NCI-H524 treated with DMSO at 0.1 percent for 48 hours (cell line): ENCODE measurements at places on chromosomes 12 and 14.

GRCh38 chr12:5008661-5009060 lies 35.0 kb upstream of the KCNA5 start:
- DNase-seq = no peak

DNA sequence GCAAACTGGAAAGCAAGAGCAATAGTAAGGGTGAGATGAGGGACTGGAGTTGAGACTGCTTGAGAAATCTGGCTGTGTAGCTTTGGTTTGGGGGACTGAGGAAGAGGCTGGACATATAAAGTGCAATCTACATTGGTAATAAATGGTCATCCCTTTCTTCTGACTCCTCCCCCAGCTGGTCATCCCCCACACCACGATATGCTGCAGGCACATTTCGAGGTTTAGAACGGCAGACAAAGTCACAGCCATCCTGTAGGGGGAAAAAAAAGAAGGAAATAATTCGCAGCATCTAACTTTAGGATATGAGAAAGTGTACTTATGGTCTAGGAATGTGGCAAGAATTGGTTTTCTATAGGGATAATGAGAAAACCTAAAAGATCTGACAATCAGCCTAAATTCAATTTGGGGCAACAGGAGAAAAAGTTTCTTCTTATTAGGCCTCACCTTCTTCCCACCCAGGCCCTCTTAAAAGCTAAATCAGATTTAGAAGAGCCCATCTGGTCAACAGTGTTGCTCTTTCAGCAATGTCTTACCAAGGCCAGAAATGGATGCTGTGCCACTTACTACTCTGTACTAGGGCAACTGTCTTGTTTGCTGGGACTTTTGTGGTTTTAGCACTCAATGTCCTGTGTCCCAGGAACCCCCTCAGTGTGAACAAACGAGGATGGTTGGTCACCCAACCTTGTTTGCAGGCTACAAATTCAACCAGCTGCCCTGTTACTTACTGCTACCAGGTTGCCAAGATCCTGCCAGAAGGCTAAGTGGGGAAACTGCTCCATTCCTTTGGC lies 7.6 kb downstream of the M6PR start:
- DNase-seq = no peak

DNA sequence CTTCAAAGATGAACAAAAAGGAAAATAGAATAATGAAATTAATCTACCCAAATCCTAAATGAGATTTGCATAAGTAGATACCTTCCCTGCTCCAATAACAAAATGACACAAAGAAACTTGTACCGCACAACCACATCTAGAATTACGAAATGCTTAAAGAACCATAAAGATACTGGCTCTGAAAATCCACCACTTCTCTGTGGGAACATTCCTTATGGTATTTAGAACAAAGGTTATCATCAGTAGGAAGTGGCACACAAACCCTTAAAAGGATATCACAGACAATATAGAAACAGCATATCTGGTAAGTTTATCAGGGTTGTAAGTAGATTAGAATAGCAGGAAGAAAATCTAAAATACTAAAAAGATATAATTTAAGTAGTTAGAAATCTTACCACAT lies 11.6 kb downstream of the IAPP start:
- DNase-seq = no peak

DNA sequence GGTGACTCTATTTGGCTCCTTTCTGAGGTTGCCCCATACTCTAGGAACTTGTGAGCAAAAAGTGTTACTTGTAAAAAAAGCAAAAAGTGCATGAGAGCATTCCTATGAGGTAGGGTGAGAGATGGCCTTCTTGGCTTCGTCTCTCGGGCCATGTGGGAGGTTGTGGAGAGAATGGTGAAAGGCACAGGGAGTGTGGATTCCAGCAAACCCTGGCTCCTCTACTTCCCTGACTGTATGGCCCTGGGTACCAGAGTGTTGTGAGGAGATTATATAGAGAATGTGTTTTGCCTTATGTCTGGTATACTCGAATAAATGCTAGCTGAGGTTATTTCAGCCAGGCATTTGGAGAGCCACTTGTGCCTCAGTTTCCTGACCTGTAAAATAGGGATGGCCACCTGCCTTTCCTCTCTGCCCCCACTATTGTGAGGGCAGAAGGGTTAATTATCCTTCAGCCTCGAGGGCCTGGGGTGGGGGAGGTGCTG lies 11.0 kb downstream of the PLEKHG3 start:
- DNase-seq = no peak

DNA sequence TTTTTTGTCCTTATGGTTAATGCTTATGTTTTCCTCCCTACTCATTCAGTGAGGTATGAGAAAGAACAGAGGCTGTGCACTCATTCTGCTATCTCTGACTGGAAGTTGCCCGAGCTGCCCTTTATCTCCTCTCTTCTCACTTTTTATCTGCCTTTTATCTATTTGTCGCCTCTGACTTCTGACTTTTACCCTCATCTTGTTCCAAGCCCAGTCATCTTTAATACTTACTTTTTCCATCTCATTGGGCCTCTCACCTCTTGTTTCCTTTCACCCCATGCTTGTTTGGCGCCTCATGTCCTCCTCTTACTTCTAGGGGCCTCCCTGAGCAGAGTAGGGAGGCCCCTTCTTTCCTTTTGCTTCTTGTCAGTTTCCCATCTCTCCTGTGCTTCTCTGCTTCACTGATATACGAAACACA lies 50.7 kb downstream of the DIP2B start:
- no peak for DNase-seq

- DNase-seq = no peak
Observed at GRCh38 chr12:5177096-5177495, 133.4 kb downstream of the KCNA5 start.

- DNase-seq = no peak
Observed at GRCh38 chr12:51621156-51621922, 30.3 kb downstream of the SCN8A start.

GRCh38 chr14:76617440-76617839 lies 143.8 kb upstream of the VASH1 start:
- no peak for DNase-seq

- DNase-seq = no peak
Observed at GRCh38 chr14:49972823-49973222, 79.9 kb downstream of the ARF6 start.

DNA sequence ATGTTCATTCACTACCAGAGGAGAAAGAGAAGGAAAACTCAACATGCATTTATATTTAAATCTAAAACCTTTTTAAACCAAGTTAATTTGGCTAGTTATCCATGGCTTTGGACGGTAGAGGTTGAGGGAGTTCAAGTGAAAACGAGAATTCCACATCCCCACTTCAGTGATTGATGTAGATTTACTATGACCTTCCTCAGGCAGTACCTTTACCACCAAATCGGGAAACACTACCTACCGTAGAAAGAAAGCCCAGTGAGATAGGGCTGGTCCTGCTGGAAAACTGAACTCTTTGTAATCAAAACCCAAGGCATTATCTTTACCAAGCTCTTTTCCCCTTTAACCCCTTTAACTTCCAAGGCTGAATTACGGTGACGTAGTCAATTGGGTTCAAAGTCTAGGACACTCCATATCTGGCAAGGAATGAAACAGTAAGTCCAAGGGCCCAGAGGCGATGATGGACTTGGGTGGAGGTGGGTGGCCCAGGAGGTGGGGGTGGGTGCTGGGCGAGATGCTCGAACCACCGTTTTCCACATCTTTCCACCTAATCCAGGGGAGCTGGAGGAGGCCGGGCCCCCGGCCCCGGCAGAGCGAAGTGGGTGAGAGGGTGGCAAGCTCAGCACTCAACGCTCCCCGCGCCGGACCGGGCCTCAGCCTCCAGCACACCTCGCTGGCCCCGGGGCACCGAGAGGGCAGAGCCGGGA lies 618 bp downstream of the SEC23A start:
- no peak for DNase-seq

DNA sequence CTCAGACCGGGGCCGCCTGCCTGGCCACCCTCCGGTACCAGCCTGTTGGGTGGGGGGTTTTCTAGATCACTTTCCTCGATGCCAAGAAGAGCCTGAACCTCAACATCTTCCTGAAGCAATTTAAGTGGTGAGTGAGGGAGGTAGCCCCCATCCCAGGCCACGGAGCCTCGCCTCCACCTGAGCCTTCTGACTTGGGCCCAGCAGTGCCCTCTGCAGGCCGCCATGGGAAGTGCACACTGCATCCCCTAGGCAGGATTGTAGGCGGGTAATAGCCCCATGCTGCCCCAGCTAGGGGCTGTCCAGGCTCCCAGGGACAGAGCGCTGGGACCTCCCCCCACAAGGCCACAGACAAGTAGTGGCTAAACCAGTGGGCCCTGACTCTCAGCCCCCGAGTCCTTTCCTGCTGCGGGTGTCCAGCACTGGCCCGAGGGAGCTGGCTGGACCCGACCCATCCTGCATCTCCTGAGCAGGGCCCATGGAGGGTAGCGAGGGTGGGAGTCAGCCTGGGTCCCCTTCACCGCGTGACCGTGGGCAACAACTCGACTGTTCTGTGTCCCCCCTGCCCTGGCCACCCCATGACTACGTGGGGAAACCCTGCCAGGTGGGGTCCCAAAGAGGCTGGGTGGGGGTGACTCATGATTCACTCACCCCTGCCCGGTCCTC lies 15.3 kb upstream of the ADSS1 start:
- no peak for DNase-seq

GRCh38 chr12:65741656-65742017 lies 82.6 kb upstream of the HMGA2 start:
- no peak for DNase-seq

DNA sequence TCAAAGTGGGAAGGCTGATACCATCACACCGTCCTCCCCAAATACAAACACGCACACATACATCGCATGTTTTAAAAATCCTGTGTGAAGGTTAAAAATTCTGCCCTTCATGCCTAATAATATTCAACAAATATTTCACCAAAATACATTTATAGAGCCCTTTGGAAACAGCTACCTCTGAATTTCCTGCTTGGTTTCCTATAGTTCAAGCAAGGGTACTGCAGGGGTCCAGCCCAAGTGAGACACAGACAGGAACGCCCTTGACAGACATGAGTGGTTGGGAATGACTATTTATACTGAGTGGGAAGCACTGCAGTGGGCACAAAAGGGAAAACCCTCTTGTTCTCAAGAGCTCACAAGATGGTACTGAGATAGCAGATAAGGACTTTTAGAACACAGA lies 51.0 kb downstream of the ST8SIA1 start:
- DNase-seq = no peak

- DNase-seq = no peak
Observed at GRCh38 chr12:49296034-49296835, 1.3 kb downstream of the PRPH start.

- DNase-seq = no peak
Observed at GRCh38 chr14:58815794-58816193, 178.0 kb downstream of the DACT1 start.

- no peak for DNase-seq
Observed at GRCh38 chr12:22415342-22416309, 81.1 kb upstream of the ST8SIA1 start.

DNA sequence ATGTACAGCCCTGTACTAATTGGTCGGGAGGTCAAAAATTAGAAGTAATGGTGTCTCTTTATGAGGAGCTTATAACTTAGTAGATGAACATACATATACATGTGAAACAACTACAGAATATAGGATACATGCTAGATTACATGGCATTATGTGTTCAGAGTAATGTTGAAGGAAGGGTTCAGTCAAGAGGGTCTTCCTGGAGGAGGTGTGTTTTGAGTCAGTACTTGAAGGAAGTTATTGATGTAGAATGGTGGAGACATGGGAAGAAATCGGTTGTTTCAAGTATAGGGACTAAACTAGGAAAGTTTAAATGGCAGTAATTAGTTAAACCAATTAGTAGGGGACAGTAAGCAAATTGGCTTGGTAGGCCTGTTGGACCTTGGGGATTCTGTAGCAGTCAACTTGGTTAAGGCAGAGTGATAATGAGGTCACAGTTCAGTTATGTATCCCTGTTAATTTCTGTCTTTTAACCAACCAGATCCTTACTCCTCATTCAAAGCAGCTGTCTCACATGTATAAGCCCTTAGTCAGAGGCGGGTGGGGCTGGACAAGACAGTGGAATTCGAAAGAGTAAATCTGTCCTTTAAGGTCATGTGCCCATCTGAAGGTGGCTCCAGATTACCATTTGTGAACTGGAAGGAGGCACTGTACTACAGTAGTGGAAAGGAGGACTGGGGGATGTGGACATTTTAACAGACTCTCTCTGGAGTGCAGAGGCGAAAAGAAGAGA lies 3.5 kb upstream of the ANKRD52 start:
- no peak for DNase-seq

DNA sequence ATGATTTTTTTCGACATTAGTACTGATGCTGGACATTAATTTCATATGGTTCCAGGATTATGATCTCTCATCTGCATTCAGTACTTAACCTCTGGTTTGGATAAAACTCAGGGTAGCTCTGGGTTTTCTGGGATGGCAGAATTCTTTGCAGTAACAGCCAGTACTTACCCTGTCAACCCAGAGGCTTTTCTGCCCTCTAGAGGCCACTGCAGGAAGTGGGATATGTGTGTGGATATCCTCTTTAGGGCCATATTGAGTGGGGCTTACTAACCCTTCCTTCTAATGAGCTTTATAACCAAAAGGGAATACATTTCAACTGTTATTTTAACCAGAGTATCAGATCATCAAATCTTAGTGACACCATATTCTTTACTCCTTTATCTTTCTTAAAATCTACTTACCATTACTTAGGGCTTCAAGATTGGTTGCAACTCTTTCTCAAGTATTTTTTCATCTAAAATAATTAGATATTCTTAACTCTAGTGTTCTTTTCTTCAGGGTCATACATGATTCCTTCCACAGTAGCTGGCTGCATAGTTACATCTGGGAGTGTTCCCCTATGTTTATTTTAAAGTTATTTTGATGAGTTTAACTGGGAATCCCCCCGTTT lies 488.0 kb upstream of the STXBP6 start:
- DNase-seq = peak; percentile 22

GRCh38 chr12:114894076-114894475 lies 210.1 kb upstream of the TBX3 start:
- no peak for DNase-seq

GRCh38 chr14:64826845-64827244 lies 52.9 kb downstream of the SPTB start:
- DNase-seq = no peak

GRCh38 chr12:127275416-127275815 lies 991.6 kb upstream of the TMEM132C start:
- no peak for DNase-seq

- no peak for DNase-seq
Observed at GRCh38 chr12:89889062-89889461, 180.4 kb upstream of the ATP2B1 start.

DNA sequence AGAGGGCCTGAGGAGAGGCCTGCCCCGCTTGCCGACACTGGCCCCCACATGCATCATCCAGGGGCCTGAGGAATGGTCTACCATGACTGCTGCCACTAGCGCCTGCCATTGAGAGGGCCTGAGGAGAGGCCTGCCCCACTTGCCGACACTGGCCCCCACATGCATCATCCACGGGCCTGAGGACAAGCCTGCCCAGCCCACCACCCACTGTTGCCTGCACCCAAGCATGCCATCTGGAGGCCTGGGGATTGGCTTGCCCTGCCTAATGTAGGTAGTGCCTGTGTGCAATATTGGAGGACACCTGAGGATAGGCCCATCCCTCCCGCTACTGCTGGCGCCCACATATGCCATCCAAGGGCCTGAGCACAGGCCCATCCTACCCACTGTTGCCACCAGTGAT lies 24.4 kb downstream of the CYP46A1 start:
- no peak for DNase-seq

GRCh38 chr14:61565836-61566536 lies 129.3 kb upstream of the HIF1A start:
- DNase-seq = no peak
